Stimulated activated CD4-positive, alpha-beta T cell treated with anti-CD3 and anti-CD28 coated beads, TNF-alpha, amount 100 ng/mL, for 1 hour (primary cell): ENCODE measurements at places on chromosomes 4 and X.

DNA sequence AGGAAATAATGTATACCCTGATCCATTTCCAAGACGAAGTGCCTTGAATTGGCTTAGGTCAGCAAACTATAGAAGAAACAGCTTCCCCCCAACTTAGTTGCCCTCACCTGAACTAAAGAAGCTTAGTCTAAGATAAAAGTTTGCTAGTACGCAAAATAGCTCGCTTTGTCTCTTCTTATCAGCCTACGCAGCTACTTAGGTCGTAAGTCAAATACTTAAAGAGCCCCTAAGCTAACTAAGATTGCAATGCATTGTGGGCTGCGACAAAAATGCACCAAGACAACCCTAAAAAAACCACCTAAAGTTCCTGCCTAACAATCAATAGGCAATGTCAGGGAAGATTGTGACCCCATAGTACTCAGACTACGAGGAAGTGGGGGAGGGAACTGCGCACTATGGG lies 12.8 kb downstream of the CLNK start:
- no peak for DNase-seq

DNA sequence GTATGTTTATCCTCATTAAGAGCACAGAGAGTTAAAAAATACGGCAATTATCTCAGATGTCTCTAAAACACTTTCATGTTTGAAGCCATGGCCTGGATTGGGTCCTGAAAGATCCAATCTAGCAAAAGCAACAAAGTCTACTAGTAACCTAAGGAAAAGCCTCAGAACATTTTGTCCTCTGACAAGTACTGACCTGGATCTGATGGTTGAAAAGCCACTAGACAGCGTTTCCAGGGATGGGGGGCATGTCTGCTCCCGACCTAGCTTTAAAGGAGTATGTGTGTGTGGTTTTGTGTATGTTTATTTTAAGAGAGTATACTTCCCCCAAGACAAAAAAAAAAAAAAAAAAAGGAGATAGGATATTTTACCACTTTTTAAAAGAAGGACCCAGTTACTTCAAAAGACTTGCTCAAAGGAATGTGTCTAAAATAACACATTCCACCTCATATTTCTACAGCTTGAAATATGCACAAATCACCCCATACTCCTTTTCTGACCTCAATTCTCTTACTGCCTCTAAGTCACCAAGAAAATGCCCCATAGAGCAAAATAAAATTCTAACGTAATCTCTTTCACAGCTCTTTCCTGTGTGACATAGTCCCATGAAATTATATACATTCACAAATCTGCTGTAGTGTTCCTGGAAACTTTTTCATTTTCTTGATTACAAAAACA lies 189.0 kb upstream of the TTC29 start:
- DNase-seq = no peak

- no peak for DNase-seq
These were observed 139.8 kb downstream of the BCOR start for GRCh38 chrX:39957816-39958566.

GRCh38 chr4:57214654-57215411 lies 104.6 kb upstream of the IGFBP7 start:
- DNase-seq = no peak

DNA sequence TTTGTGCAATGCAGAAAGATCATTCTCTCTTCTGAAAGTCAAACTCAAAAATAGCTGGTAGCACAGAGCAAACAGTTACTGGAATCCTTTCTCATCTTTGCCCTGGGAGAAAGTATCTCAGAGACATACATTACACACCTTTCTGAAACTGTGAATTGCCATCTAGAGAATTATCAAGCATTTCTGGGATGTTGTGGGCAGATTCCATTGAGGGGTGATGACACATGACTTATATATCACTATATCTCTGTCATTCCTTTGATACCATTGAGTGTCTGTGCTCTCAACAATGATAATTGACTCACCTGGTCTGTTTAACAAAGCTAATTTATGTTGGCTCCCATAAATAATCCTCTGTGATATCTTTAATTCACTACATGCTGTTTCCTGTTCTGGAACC lies 13.0 kb downstream of the SLIT2 start:
- DNase-seq = no peak

DNA sequence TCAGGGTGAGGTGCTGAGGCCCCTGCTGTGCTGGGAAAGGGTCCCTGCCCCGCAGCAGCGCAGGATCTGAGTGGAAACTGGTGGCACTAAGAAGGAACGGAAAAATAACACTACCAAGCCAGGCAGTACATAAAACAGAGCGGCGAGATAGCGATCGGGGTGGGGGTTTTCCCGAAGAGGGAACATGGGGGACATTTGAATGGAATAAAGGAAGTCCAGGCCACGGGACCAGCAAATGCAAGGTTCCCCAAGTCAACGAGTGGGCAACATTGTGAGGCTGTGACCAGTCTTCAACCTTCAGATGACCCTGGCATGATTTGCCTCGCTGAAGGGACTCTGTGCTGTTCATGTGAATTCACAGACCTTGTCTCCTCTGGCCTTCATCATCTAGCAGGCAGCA lies 13.7 kb downstream of the MSX1 start:
- no peak for DNase-seq

DNA sequence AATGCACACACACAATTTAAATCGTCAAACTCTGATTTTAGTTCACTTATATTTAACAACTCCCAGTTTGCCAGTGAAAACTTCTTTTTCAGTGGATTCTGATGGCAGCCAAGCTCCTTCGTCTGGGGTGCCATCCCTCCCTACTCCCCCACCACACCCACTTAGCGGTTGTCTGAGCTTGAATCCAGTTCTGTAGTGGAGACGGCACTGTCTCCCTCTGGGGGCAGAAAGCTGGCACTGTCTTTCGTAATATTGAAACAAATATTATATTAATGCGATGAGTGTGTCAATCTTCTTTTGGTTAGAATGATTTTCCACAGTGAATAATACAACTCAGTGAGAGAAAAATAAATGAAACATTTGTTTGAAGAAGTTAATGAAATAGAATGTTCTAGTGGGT lies 5.4 kb downstream of the MEPE start:
- DNase-seq = no peak

GRCh38 chr4:172736046-172736445 lies 432.6 kb upstream of the GALNT7 start:
- no peak for DNase-seq

DNA sequence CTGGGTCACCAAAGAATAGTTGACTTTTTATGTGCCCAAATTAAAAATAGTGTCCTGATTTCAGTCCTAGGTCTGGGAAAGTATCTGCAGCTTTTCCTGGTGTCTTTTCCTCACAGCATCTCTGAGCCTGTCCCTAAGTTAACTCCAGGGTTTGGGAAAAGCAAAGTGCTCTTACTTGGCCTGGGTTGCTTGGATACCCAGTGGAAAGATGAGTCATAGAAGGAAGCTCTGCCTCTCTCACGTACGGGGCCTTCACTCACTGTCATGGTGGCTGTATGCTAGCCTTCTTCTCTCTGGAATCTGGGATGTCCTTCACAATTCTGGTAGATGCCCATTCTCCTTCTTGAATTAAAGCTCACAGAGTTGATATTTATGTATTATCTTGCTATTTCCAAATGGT lies 607.3 kb downstream of the ANKRD50 start:
- no peak for DNase-seq

DNA sequence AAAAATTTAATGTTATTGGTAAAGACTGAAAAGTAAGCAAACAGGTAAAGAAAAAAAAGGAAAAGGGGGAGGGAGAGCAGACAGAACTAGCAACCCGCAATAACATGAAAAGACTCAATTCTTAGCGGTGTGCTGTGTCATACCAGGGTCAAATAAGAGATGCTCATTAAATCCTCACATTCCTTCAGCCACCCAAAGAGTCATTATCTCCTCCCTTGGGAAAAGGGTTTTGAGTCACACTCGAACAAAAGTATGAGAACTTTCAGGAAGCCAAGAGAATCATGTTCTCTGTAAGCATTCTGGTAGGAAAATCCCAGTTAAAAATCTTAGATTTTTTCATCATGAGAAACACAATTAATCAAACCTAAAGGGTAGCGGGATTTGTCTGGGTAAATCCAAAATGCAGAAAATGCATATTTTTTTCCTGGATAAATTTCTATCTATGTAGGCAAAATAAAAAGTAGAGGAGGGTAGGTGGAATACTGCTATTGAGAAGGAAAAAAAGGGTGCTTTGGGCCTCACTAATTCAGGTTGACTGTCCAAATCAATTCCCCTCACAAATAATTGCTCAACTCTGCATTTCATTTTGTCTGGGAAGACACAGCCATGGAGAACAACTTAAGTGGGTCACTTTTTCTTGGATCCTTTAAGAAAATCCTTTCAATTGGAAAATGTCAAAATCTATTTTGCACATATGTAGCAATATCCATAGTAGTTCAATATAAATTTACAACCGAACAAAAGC lies 23.2 kb downstream of the TNIP3 start:
- no peak for DNase-seq

GRCh38 chr4:147174591-147174990 lies 228.9 kb upstream of the TTC29 start:
- no peak for DNase-seq

- no peak for DNase-seq
These were observed 86.7 kb downstream of the OR13H1 start for GRCh38 chrX:131630534-131630933.

DNA sequence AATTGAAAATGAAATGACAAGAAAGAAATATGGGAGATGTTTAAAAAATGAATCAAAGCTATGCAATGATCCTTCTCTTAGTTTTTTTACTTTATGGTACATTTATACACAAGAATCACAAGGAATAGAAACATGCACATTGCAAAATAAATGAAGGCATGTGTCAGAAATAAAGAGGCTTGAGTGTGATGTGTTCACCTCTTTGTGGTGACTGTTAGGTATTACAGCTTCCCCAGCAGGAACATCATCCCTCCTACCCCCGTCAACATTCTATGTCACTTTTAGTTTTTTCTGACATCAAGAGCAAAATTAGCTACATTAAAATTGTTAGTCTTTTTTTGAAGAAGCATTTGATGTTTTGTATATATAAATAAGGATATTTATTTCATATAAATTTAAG lies 214.8 kb downstream of the SLC4A4 start:
- DNase-seq = no peak

DNA sequence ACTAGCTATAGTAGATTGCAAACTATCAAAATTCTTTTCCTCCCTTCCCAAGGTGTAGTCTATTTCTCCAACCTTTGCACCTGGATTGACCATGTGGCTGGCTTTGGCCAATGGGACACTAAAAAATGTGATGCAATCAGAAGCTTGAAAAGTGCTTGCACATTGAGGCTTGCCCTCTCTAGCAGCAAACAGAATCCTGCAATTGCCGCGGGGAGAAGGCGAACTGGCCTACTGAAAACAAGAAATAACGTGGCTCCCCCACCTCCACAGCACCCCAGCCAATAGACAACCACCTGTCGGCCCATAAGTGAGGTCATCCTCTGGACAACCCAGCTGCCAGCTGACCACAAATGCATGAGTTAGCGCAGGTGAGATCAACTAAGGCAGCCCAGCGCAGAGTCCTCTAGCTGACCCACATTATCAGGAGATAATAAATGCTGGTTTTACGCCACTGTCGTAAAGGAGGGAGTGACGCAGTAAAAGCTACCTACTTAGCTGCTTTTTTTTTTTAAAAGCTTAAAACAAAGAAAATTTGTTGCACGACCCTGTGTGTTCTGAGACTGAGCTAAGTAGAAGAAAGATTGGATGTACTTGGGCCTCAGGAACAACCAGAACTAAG lies 95.2 kb downstream of the GK start:
- DNase-seq = no peak

- peak; percentile 62 for DNase-seq
These were observed 4.9 kb downstream of the PRDM8 start for GRCh38 chr4:80202190-80202711.
